Midbrain (tissue), 1 donor: ENCODE measurements at places on chromosomes 2 and 18.

- DNase-seq: no peak
These were observed 239.5 kb downstream of the WDR7 start for GRCh38 chr18:56890632-56891031.

GRCh38 chr2:70663411-70663810, 104.6 kb downstream of the ADD2 start:
- DNase-seq: no peak

- no peak for DNase-seq
These were observed 29.3 kb downstream of the HS1BP3 start for GRCh38 chr2:20621366-20622295.

DNA sequence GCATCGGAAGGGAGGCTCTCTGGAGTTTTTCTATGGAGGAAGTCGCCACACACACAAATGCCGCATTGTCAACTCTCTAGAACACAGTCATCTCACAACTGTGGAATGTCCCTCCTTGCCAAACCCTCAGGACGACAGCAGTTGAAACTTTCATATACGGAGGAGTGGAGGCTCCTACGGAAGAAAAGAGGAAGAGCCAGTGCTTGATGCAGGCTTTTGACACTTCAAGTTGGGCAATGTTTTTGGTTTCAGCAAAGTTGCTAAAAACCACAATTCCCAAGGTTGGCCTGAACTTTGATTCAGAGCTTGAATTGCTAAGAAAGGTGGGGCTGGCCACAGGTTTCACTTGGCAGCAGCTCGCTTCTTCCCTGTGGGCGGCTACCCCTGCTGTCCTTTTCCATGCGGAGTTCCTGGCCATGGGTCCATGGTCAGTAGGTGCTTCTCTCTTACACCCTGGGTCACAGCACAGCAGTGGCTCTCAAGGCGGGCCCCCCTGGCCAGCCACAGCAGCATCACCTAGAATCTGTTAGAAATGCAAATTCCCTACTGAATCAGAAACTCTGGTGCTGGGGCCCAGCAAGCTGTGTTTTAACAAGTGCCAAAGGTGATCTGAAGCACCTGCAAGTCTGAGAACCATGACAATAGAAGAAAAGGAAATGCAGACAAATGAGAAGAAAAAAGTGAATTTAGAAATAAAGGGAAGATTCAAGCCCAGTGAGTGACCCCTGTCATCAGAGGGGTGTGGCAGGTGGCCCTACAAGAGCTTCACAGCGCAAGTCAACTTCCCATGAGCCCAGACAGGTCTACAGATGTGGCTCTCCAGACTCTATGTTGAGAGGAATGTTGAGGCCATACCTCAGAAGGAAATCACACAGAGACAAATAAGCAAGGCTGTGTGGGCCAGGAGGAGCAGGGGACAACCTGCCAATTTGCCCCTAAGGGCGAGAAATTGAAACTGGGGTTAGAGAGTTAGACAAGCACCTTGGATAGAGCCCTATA, 856.4 kb downstream of the RNF144A start:
- DNase-seq: no peak
